Renal pelvis (tissue), 12 donors: ENCODE measurements at places on chromosomes 13 and 19. TPM values are rescaled to one million over a fixed set of nuclear protein-coding genes. Genes with fewer than 3 reads are reported as not detected.

The TEX29 gene
- polyA plus RNA-seq: 0.28 TPM

The ERICH6B gene
- 3.0 TPM for polyA plus RNA-seq

The ZNF254 gene
- 28.0 TPM for polyA plus RNA-seq

The PCDH17 gene
- 17.0 TPM for polyA plus RNA-seq

The ERICH4 gene
- 4.3 TPM for polyA plus RNA-seq

The RAB3D gene
- polyA plus RNA-seq: 18.1 TPM
